ENCODE measurements at places on chromosomes 1 and 21. TPM values are rescaled to one million over a fixed set of nuclear protein-coding genes. Genes with fewer than 3 reads are reported as not detected.

- H3K36me3 ChIP-seq = peaks cover 22% of the 10 kb centered on the region
- peaks cover 1% of the 10 kb centered on the region for H3K4me1 ChIP-seq
- no peak overlapping the region for H3K27ac ChIP-seq
- no peak for DNase-seq
- no peak overlapping the region for H3K4me3 ChIP-seq
These were observed 28.6 kb downstream of the CAMSAP2 start for GRCh38 chr1:200767321-200767720.

- H3K27me3 ChIP-seq = no peaks in the 10 kb centered on the region
- H3K36me3 ChIP-seq = peaks cover 1% of the 10 kb centered on the region
- no peak for DNase-seq
- H3K4me3 ChIP-seq = no peak overlapping the region
- H3K4me1 ChIP-seq = peaks cover 8% of the 10 kb centered on the region
These were observed 8.9 kb downstream of the TMEM201 start for GRCh38 chr1:9597361-9598315.

DNA sequence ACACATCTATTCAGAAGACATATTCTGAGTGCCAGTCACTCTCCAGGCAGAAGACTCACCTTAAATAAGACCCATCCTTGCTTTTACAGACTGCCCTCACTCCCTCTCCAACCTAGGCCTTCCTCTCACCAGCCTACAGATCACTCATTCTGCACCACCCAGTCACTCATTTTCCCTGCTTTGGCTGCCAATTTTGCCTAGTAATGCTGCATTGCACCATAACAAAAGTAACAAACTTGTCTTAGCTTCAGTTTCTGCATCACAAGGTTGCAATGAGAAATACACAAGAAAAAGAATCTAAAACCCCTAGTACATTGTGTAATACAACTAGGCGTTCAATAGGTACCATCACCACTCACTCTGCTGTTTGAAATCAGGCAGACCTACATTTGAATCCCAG, 292.4 kb downstream of the PLPP3 start:
- H3K4me3 ChIP-seq = no peak overlapping the region
- peaks cover 7% of the 10 kb centered on the region for H3K4me1 ChIP-seq
- no peaks in the 10 kb centered on the region for H3K36me3 ChIP-seq
- DNase-seq = no peak
- H3K27me3 ChIP-seq = no peaks in the 10 kb centered on the region

GRCh38 chr1:16203550-16203949, 8.9 kb downstream of the ARHGEF19 start:
- H3K4me3 ChIP-seq = no peak overlapping the region
- peaks cover 25% of the 10 kb centered on the region for H3K36me3 ChIP-seq
- H3K27me3 ChIP-seq = no peaks in the 10 kb centered on the region
- H3K4me1 ChIP-seq = peaks cover 3% of the 10 kb centered on the region
- no peak for DNase-seq

DNA sequence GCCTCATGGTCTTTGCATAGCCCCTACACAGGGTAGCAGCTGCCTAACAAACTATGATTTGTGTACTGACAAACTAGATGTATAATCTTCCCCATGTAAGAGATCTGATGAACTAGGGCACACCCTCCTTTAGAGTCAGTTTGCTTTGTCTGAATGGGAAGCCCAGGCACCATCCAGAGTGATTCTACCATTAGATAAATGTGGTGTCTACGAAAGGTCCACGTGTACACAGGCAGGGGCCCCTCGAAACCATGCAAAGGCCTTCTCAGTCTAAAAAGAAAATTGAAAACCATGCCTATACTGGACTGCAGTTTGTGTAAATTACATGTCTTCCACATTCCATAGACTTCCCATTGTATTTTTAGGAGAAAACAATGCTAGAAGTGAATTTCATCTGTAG, 18.7 kb downstream of the HHIPL2 start:
- DNase-seq = no peak
- H3K4me3 ChIP-seq = no peak overlapping the region
- no peak overlapping the region for H3K27ac ChIP-seq
- H3K27me3 ChIP-seq = peaks cover 2% of the 10 kb centered on the region
- no peaks in the 10 kb centered on the region for H3K4me1 ChIP-seq

DNA sequence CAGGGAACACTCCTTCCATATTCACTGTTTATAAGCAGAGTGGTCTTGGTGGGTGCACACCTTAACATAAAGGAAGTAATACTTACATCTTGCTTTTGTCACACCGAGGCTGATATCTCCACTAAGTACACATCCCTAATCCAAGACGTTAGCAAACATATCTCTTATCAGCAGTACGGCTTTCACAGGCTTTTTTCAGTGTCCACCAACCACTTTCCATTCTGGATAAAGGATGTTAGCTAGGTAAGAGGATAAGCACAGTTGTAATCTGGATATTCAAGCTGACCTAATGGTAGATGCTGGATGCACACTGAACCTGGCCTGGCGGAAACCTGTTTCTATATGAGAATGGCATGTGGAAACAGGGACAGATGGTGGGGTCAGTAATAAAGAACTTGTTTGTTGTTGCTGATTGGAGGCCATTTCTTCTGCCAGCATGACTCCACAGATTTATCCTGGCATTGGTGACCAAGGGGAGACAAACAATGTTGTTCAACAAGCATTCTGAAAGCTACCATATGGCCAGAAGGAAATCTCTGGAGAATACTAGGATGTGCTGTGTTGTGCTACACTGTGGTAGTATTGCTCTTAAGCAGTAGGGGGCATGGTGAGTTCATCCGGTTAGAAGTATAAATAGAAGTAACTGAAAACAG, 416.4 kb downstream of the PTBP2 start:
- no peaks in the 10 kb centered on the region for H3K27me3 ChIP-seq
- no peaks in the 10 kb centered on the region for H3K36me3 ChIP-seq
- no peak for DNase-seq
- H3K27ac ChIP-seq = peak overlapping the region; percentile 12
- no peak overlapping the region for H3K4me3 ChIP-seq

GRCh38 chr1:109229531-109230127, 15.9 kb downstream of the SARS1 start:
- peaks cover 3% of the 10 kb centered on the region for H3K4me1 ChIP-seq
- H3K4me3 ChIP-seq = no peak overlapping the region
- H3K27ac ChIP-seq = no peak overlapping the region
- H3K27me3 ChIP-seq = no peaks in the 10 kb centered on the region

DNA sequence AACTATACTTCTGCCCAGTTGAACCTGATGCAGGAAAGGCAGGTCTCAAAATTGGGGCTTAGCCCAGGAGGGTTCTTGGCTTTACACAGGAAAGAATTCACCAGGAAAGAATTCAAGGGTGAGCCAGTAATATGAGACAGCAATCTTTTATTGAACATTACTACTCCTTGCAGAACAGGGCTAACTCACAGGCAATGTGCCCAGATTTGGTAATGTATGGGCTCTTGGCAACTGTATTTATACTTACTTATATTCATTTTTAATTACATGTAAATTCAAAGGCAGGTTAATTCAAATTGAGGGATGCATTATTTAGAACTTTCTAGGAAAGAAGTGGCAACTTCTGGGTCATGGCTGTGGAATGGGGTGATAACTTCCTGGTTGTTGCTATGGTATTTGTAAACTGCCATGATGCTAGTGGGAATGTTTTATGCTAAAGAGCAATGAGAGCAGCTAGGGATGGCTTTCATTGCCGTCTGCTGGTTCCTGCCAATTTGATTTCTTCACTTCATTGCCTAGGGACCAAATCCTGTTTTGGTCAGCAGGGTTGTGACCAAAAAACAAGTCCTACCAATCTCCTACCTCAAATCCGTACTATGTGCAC, 107.5 kb downstream of the CHRM3 start:
- H3K4me3 ChIP-seq = no peak overlapping the region
- H3K4me1 ChIP-seq = no peaks in the 10 kb centered on the region
- no peak overlapping the region for H3K27ac ChIP-seq

- H3K4me3 ChIP-seq = no peak overlapping the region
- H3K36me3 ChIP-seq = no peaks in the 10 kb centered on the region
- H3K27ac ChIP-seq = no peak overlapping the region
These were observed 11.0 kb downstream of the PLEKHA6 start for GRCh38 chr1:204348722-204349121.

DNA sequence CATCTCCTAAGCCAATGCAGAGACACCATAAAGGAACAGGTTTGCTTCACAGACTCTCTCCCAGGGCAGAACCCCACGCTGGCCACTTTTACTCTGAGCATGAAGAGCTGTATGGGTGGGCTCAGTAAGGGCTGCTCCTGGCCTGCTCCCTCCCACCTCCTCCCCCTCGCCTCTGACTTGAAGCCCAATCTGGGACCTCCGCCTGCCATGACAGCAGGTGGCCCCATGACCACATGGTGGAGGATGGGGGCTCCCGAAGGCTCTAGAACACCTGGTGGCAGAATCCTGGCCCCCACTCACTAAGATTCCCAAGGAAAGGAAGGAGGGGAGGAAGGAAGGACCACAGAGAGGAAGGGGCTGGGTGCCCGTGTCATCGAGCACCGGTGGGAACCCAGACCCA, 23.7 kb downstream of the CASZ1 start:
- no peaks in the 10 kb centered on the region for H3K36me3 ChIP-seq
- no peak overlapping the region for H3K4me3 ChIP-seq
- H3K27ac ChIP-seq = no peak overlapping the region
- no peak for DNase-seq
- peaks cover 3% of the 10 kb centered on the region for H3K4me1 ChIP-seq
- peaks cover 10% of the 10 kb centered on the region for H3K27me3 ChIP-seq

DNA sequence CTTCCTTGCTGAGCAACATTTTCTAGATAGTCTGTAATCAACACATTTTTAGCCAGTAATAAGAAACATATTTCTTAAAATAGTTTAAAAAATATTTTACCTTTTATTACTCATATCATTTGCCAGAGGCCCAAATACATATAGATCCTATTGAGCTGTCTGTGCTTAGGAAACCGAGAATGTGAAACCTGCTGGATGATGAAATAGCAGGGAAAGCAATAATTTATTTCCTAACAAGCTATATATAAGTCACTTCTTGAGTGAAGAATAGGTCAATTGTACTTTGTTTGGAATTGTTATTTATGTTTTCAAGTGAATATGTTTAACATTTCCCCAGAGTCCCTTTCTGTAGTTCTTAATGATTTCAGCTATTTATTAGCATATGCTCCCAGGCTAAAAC, 339.9 kb upstream of the TMPRSS15 start:
- H3K36me3 ChIP-seq = no peaks in the 10 kb centered on the region
- H3K4me1 ChIP-seq = peaks cover 2% of the 10 kb centered on the region
- no peak overlapping the region for H3K4me3 ChIP-seq
- no peaks in the 10 kb centered on the region for H3K27me3 ChIP-seq
- no peak for DNase-seq

DNA sequence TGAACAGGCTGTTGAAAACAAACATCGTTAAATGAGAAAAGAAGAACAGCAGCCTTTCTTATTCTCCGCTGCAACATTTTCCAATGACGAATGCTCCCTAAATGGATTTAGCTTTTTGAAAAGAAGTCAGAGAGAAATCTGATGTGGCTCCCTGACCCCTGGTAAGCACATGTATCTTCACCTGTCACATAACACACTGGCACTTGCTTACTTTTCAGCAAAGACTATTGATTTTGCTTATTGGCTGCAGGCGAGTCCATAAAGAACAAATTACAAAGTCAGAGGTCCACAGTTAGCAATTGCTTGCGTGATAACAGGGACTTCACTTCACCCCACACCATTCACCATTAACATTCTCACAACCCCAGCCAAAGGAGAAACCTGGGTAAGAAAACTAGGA, 362.8 kb downstream of the GPATCH2 start:
- peaks cover 17% of the 10 kb centered on the region for H3K4me1 ChIP-seq
- no peak for DNase-seq
- no peak overlapping the region for H3K27ac ChIP-seq
- H3K4me3 ChIP-seq = no peak overlapping the region
- H3K36me3 ChIP-seq = no peaks in the 10 kb centered on the region

GRCh38 chr1:162191396-162192305, 122.2 kb downstream of the NOS1AP start:
- no peaks in the 10 kb centered on the region for H3K36me3 ChIP-seq
- H3K27me3 ChIP-seq = no peaks in the 10 kb centered on the region
- peaks cover 18% of the 10 kb centered on the region for H3K4me1 ChIP-seq
- peak overlapping the region; percentile 68 for H3K27ac ChIP-seq
- H3K4me3 ChIP-seq = no peak overlapping the region

DNA sequence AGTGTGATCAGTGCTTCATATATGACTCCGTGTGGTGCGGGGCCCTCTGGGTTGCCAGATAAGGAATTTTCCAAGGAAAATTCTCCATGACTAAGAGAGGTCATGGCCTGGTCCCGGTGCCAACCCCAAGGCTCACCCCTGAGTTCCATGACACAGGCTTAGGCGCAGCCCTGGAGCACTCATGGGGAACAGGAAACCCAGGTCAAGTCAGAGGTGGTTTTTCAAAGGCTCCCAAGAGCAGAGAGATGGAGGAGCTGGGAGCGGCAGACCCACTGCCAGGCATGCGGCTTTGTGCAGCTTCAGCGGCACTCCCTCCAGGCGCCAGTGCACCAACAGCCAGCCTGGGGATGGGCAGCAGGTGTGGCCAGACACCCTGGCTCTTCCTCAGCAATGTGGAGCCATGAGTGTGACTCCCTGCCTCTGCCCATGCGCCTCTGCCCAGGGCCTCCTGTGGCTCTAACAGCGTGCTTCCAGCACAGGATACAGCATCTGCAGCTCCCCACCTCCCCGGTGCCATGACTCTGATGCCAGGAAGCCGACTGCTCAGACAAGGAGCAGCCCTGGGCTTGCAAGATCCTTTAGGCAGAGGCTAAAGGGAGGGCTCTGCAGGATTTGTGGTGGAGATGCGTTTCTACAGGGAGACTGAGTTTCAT, 47.3 kb downstream of the GPR161 start:
- no peak overlapping the region for H3K4me3 ChIP-seq
- H3K27me3 ChIP-seq = no peaks in the 10 kb centered on the region
- no peak for DNase-seq

- no peaks in the 10 kb centered on the region for H3K27me3 ChIP-seq
- H3K36me3 ChIP-seq = no peaks in the 10 kb centered on the region
- H3K27ac ChIP-seq = no peak overlapping the region
- DNase-seq = no peak
- peaks cover 4% of the 10 kb centered on the region for H3K4me1 ChIP-seq
These were observed 4.2 kb upstream of the CCT8 start for GRCh38 chr21:29077651-29078090.

DNA sequence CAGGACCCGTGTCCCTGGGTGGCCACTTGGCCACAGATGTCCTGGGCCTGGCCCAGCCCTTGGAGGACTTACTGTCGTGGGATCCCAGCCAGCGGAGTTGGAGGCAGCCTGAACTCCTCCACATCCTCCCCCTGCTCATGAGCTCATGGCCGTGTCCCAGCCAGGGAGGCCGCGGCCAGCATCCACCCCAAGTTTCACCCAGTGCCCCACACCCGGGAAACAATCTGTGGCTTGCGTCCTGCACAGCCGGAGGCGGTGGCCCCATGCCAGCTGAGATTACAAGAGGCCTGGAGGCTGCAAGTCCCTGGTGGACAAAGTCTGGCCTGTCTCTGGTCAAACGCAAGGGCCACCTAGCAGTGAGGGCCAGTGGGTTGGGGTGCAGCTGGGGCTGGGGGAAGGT, 27.5 kb upstream of the TMEM52 start:
- H3K27me3 ChIP-seq = peaks cover 16% of the 10 kb centered on the region
- DNase-seq = no peak
- H3K4me3 ChIP-seq = no peak overlapping the region
- no peaks in the 10 kb centered on the region for H3K36me3 ChIP-seq
- peaks cover 2% of the 10 kb centered on the region for H3K4me1 ChIP-seq

GRCh38 chr1:96492236-96492635, 229.3 kb upstream of the PTBP2 start:
- peaks cover 12% of the 10 kb centered on the region for H3K4me1 ChIP-seq
- DNase-seq = no peak
- H3K27me3 ChIP-seq = no peaks in the 10 kb centered on the region

The PRR9 gene
- total RNA-seq = not detected

The AGTRAP gene
- total RNA-seq = 34.2 TPM

The LCE1F gene
- not detected for total RNA-seq

The SELP gene
- not detected for total RNA-seq

The CR1 gene
- total RNA-seq = 0.41 TPM

The IQCC gene
- total RNA-seq = 5.1 TPM

The TLCD4 gene
- 33.8 TPM for total RNA-seq
